ENCODE measurements at places on chromosomes 11 and 22. TPM values are rescaled to one million over a fixed set of nuclear protein-coding genes. Genes with fewer than 3 reads are reported as not detected.

SMCO4 gene
- 19.1 TPM for total RNA-seq

HIPK3 gene
- 391 TPM for total RNA-seq

ISX gene
- not detected for total RNA-seq

ANKK1 gene
- total RNA-seq, result 0.41 TPM

IL17REL gene
- total RNA-seq, result not detected

CYB561A3 gene
- total RNA-seq, result 18.2 TPM

OR6T1 gene
- not detected for total RNA-seq

TESMIN gene
- total RNA-seq, result 57.4 TPM

CSF2RB gene
- total RNA-seq, result 3.4 TPM

MLC1 gene
- 0.29 TPM for total RNA-seq

GAS2 gene
- total RNA-seq, result 0.77 TPM

TEX54 gene
- not detected for total RNA-seq

OR51B4 gene
- total RNA-seq, result not detected

CRYBB3 gene
- total RNA-seq, result not detected
